Stimulated activated CD4-positive, alpha-beta T cell treated with anti-CD3 and anti-CD28 coated beads, Interleukin-2, amount 100 ng/mL, for 24 hours (primary cell): ENCODE measurements at places on chromosomes 7 and 10.

DNA sequence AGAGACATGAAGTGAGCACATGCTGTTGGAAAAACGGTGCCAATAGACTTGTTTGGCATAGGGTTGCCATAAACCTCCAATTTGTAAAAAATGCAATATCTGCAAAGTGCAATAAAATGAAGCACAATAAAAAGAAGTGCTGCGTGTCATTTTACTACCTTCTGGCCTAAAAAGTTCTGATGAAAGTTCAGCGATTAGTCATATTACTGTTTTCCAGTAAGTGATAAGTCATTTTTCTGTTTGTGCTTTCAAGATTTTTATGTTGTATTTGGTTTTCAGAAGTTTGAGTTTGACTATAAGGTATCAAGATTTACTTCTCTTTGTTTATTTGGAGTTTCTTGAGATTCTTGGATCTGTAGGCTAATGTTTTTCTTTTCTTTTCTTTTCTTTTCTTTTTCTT lies 16.8 kb downstream of the AOAH start:
- DNase-seq = no peak

DNA sequence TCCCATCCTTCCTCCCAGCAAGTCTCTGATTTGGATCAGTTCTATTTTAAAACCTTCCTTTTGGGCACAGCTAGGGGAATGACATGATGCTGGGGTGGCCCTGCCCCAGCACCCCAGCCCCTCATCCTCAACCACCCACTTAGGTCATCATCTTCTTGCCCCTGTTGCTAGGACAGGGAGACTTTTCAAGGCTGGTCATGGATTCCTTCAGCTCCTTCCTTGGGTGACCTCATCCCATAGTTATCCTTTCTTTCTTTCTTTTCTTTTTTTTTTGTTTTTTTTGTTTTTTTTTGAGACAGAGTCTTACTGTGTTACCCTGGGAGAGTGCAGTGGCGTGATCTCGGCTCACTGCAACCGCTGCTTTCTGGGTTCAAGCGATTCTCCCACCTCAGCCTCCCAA lies 127.2 kb downstream of the WDFY4 start:
- DNase-seq = no peak

DNA sequence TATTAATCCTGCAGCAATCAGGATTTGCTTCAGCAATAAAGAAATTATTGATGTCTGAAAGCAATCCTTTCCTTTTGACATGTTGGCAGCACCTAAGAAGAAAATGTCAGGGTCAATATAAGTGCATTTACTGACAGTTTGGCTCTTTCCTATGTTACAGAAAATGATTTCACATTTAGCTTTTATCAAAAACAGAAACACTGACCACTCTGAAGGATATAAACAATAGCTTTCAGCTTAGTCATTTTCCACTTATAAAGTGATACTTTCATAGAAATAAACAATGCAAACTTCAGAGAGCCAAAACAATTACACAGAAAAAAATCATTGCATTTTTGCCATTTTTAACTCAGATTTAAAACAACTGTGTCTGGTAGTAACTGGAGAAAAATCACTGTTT lies 325.6 kb upstream of the KAT6B start:
- DNase-seq = no peak

DNA sequence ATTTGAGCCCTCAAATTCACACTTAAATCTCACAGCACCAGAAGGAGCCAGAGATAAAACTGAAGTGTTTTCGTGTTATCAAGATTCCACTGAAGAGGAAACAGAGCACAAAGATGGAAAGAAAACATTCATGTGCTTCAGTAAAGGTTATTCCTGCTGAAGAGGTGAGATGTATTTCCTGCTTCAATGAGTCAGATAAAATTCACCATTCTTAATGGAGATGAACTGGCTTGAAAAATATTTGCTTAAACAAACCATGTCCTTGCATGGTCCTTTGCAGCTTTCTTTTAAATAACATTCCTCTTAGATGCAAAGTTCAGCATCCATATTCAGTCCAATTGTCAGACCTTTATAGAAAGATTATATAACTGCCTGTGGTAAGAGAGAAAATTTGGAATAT lies 294.2 kb downstream of the IPMK start:
- DNase-seq = no peak

GRCh38 chr7:36514289-36515243 lies 124.9 kb downstream of the ANLN start:
- no peak for DNase-seq

- DNase-seq = no peak
These were observed 57.9 kb downstream of the GRB10 start for GRCh38 chr7:50724526-50725520.

DNA sequence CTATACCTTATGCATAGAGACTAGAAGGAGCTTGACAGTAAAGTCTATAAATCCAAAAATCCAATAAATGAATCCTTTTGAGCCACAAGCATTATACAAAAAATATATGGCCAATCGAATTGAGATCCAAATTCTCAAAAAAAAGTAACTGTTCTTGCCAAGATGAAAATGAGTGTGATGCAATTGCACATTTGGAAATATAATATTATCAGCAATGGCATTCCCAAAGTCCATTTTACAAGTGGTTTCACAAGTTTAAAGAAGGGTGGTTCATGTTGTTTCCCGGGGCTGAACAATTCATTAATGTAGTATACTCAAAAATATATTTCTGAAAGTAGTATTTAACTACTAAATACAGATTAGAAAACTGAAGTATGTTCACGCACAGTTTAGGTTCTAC lies 7.3 kb downstream of the RP9 start:
- DNase-seq = no peak

- DNase-seq = peak; percentile 83
These were observed 9.9 kb upstream of the EPHB4 start for GRCh38 chr7:100837099-100837836.

- no peak for DNase-seq
These were observed 674.2 kb upstream of the NRP1 start for GRCh38 chr10:34008656-34009055.

GRCh38 chr10:11472158-11472753 lies 139.2 kb downstream of the USP6NL start:
- DNase-seq = peak; percentile 79

- DNase-seq = no peak
These were observed 6.0 kb upstream of the ZRANB1 start for GRCh38 chr10:124935946-124936345.

- no peak for DNase-seq
These were observed 96.7 kb upstream of the PIK3CG start for GRCh38 chr7:106768324-106768751.

DNA sequence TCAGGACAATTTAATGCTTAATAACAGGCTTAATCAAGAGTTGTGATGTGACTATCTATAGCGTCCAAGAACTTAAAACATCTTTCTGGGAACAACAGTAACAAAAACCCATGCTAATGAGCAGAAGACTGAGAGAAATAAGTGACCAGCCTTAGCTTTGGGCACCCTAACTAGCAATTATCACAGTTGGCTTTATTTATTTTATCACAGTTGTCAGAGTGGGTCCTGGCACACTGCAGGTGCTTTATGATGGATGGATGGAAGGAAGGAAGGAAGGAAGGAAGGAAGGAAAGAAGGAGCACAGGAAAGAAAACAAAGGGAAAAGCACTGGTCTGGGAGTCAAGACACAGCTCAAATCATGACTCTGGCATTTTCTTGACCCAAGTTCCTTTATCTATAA lies 181.1 kb downstream of the SKAP2 start:
- DNase-seq = no peak

DNA sequence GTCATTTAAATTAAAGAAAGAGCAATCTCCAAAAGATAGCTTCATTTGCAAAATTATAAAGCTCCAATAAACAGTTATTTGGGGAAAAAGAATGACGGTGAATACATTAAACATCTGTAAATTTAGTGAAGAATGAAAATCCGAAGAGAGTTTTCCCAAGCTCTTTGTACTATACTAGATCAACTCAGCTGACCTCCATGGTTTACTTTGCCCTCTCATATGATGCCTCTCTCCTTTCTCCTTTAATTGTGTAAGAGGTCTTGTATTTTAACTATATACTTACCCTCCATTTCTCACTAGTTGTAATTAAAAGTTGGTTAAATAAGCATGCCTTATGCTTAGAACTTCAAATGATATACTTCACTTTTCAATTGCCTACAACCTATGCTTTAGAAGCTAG lies 125.8 kb downstream of the CACNA2D1 start:
- no peak for DNase-seq

DNA sequence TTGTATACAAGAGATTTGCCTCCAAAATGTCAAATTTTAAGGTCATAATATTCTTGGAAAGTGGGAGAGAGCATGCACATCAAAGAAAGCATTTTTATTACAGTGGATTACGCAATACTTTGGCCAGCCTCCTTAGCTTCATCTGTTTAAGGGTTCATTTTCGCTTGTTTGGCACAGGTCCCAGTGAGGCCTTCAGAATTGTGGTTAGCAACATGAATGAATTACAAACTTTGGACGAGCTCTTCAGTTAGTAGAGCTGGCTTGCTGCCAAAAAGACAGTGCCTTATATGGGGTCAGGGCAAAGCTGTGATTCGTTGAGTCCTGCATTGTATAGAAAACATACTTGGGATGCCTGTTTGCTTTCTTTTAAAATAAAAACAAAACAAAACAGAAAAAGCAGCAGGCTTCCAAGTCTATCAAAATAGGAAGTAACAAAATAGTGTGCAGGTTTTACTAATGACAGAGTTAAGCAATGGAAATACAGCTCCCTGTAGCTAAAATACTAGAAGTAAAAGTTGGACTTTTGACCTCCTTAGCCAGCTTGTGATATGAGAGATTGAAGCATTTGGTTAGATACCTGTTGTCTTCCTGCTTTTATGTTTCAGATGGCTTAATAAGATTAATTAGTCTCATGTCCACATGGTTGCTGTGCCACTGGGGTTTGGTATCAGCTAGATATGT lies 190.8 kb downstream of the MLLT10 start:
- DNase-seq = peak; percentile 21

DNA sequence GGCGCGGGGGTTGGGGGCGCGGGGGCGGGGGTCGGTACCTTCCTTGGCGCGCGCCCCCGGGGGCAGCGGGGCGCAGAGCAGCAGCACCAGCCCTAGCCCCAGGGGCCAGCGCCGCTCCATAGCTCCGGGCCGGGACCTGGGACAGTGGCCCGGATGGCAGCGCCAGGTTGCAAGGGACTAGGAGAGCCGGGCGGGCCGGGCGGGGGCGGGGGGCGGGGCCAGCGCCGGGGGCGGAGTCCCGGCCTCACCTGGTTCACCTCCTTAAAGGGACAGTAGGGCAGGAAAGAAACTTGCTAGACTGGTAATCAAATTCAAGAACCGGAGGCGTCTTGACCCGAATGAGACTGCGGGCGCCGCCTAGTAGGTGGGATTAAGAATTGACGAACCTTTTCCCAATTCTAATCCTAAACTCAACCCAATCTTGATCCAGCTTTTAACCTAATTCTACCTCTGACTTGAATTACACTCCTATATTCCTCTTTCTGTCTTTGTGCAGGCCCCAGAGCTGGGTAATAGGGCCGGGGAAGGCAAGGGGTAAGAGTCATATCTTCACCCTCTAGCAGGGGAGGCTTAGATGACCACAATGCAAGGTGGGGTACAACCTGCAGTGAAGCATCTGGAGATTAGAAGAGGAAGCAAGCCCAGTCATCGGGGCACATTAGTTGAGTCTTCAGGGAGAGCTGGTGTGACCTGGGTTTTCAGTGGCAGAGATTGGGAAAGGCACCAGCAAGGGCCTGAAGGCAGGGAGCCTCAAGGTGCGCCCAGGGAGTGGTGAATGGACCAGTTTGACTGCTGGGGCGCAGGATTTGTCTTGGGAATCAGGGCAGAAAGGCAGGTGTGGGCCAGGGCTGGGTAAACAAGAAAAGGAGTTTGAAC lies at the start of gene EPHA1:
TSS of gene EPHA1 (minus strand) at position 171 of the 876 bp plus-strand sequence. CDS start at position 120, 51 bp downstream.
- peak; percentile 56 for DNase-seq

DNA sequence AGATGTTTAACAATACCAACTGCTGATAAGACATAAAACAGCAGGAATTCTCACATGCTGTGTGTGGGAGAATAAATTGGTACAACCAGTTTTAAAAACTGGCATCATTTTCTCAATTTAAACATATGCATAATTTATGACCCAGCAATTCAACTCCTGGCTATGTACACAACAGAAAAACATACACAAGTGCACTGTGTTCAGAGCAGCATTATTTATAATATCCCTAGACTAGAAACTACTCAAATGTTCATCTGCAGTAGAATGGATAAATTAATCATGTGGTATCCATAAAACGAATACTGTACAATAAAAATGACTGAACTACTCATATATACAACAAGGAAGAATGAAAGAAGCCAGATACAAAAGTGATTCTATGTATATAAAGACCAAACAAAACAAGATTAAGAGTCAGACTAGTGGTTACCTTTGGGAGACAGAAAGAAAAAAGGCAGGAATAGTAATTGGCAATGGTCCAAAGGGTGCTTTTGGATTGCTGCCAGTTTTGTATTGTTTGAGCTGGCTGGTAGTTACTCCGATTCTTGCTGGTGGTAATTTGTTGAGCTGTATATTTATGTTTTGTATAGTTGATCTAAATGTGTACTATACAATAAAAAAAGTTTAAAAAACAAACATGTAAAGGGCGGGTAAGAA lies 306.0 kb downstream of the TFEC start:
- DNase-seq = no peak

- no peak for DNase-seq
These were observed 70.2 kb downstream of the CAV1 start for GRCh38 chr7:116595063-116595462.

DNA sequence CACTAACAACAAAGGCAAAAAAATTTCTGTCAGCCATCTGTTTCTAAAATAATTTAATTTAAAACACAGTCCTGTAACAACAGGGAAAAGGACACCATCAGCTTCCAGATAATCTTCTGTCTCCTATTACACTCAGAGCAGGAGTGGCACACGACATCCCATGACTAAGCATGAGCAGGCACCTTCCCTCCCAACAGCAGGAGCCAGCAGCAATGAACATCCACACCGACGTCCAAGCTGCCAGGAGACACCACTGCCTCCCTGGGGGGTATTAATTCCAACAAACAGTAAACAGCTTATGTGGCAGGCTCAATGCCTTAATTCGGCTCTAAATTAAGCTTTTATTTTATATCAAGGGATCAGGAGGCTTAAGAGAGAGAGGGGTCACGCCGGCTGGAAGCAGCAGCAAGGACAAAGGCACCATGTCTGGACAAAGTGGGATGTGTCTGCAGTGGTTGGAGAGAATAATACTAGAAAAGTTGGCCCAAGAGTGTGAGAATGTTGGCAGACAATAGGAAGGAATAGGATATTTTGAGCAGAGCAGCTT lies 45.7 kb downstream of the KIAA1549 start:
- no peak for DNase-seq

- DNase-seq = peak; percentile 13
These were observed 2.4 kb downstream of the ZNF467 start for GRCh38 chr7:149770728-149771636.

DNA sequence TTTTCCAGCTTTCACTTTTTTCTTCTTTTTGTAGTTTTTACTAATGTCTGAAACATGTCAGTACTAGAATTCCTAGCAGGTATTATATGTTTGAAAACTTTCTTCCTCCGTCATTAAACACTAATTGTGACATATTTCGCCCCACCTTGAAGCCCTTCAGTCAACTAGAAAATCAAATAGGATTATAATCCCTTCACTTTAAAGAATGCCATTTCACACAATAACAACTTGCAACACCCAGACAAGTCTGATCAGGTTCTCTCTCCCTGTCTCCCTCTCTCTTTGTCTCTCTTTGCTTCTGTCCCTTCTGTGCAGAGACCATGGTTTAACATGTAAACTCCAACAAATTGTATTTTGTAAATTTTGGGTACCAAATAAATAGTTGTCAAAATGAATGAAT lies 373.5 kb downstream of the SEMA3D start:
- DNase-seq = no peak
